ENCODE measurements at places on chromosomes 11 and 22.

GRCh38 chr11:1648653-1649420 is 19.3 kb downstream of the KRTAP5-5 start:
- DNase-seq = no peak

GRCh38 chr11:134878785-134879184 is 466.7 kb upstream of the B3GAT1 start:
- DNase-seq = no peak

DNA sequence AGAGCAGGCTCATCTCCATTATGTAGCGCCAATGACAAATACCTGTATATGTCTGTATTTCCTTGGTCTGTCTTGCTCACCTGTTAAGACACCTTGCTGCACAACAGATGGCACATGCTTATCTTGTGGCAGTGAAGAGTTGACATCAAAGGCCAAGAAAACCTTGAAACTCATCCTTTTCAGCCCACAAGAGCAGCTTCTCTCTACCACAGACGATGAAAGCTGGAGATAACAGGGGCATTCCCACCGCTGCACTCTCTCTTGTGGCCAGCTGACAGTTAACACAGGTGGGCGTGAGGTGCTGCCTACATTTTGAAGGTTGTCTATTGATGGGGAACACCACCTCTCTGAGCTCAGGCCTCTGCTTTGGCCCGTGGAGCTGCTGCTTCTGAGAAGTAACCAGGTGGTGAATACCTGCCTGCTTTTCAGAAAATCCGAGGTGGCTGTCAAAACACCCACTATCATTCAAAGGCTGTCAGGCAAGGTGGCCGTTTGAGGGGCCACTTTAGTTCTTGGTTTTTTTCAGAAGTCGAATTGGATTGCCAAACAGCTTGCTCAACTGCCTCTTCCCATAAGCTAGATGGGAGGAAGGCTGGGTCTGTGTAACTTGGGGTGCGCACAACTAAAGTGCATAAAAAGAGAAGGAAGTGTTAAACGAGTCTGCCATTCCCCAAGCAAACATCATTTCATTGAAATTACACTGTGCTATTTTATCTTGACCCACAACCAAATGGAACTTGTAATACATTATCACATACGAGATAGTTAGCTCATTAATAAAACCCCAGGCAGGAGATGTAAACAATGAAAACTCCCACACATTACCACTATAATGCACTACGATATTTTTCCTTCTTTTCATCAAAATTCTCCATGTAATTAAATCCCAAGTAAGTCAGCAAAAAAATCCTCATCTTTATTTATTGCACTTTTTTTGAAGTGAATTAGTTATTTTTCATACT is 87.1 kb upstream of the RAG2 start:
- DNase-seq = no peak

GRCh38 chr22:33302049-33302545 is 243.9 kb upstream of the SYN3 start:
- DNase-seq = peak; percentile 91

GRCh38 chr11:63635762-63636465 is 21.7 kb upstream of the PLAAT3 start:
- DNase-seq = peak; percentile 56
